NAMALWA (cell line): ENCODE measurements at places on chromosomes 6 and 20.
A peak's percentile ranks its signal among the peaks of the same experiment; 100 is the strongest.

GRCh38 chr6:105932440-105932839, 153.7 kb upstream of the PRDM1 start:
- DNase-seq = no peak

GRCh38 chr6:13355999-13356785, 27.9 kb upstream of the TBC1D7 start:
- peak; percentile 84 for DNase-seq

DNA sequence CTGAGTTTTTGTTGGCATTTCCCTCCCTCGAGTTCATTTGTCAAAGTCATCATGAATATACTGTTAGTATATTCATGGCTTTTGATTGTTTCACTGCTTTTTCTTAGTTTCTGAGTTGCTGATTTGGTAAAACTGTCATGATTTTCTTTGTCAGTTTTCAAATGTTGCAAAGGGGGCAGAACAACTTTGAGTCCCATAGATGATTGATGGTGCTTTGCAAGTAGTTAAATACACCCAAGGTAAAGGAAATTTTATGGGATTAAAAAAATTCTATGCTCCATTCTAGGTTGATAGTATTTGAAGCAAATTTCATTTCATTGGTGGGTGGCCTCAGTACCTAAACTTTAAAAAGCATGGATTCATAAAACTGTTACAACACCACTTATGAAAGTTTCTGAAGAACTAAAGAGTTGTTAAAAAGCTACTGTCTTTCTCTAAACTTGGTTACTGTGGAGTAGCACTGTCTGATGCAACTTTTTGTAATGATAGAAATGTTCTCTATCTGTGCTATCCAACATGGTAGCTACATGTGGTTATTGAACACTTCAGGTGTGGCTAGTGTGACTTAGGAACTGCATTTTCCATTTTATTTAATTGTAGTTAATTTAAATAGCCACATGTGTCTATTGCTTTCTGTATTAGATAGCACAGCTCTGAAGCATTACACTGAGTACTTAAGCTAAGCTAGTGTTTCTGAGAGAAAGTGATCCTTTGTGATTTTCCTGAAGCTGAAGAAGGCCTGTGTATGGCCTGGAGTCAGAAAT, 153.6 kb downstream of the ZFAND3 start:
- DNase-seq = no peak

DNA sequence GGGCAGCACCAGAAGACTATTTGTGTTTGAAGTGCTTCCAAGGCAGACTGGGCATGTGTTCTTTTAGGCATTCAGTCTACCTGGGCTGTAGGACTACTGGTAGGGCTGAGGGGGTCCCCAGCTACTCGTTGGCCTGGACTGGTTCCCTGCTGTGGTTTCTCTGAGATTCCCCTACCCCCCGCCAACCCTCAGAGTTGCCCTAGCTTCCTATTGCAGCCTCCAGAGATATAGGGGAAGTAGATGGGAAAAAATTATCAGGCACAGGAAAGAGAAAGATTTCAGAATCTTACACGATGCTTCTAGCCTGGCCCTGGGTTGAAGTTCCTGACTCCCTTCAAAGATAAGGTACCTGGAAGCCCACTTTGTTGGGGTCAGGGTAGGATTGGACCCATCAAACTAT, 22.5 kb downstream of the BRPF3 start:
- no peak for DNase-seq

GRCh38 chr6:67736816-67737215, 898.3 kb upstream of the ADGRB3 start:
- no peak for DNase-seq
